Activated naive CD4-positive, alpha-beta T cell treated with anti-CD3 and anti-CD28 coated beads, Interleukin-2, amount 50 U/mL, for 16 hours (primary cell): ENCODE measurements at places on chromosomes 5 and 9.

GRCh38 chr9:20872340-20872977 is 159.0 kb downstream of the HACD4 start:
- no peak for DNase-seq

DNA sequence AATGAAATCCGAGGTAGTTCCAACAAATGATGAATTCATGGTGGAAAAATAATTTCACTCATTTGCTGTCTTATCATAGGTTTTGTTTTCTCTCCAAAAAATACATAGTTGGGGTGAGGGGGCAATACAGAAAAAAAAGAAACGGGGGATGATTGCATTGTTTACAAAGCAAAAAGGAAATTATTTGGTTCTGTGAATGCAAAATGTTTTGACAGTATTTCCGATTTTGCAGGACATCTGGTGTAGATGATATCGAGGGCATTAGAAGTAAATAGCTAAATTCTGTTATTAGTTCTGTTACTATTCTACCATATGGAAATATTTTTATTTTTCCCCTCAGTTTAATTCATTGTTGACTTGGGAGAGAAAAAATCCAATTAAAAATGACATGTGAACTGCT is 201.7 kb downstream of the MARCHF11 start:
- DNase-seq, result no peak

DNA sequence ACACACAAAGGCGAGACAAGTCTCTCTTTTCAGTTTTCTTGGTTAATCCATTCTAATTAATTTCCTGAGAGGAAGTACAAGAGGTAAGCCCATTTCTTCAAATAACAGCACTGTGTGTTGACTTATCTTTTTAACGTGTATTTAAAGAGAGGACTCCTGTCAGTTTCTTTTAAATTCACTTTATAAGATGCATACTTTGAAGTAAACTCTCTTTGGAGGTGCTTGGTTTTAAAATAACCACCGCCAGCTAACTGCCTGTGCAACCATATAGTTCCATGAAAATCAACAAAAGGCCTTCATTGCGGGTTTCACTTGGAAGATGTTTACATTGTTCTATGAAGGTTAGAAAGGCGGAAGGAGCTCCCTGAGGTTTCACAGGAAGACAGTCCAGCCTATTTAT is 13.1 kb upstream of the SERINC5 start:
- no peak for DNase-seq

GRCh38 chr5:150904479-150905311 is at the start of gene ZNF300:
Gene ZNF300, minus strand, starts transcription at chr5:150904980. Its CDS starts 1,825 bp downstream, at chr5:150903155.
- DNase-seq, result peak; percentile 54

GRCh38 chr5:17185773-17186172 is 31.7 kb upstream of the BASP1 start:
- DNase-seq, result no peak

DNA sequence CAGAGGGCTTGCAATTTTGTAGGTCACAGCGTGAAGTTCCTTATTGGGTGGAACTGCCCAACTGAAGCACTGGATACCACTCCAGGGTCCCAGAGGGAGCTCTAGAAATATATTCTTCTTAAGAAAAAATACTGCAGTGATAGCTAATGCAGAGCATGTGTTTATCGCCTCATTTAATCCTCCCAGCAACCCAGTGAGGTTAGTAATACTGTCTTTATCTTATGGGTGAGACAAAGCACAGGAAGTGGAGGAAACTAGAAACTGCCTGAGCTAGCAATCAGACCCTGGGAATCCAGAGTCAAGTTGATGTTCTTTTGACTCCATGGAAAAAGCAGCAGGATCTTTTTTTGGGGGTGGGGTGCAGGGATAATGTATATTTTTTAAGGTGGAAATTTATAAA is 153.3 kb downstream of the PJA2 start:
- DNase-seq, result no peak

DNA sequence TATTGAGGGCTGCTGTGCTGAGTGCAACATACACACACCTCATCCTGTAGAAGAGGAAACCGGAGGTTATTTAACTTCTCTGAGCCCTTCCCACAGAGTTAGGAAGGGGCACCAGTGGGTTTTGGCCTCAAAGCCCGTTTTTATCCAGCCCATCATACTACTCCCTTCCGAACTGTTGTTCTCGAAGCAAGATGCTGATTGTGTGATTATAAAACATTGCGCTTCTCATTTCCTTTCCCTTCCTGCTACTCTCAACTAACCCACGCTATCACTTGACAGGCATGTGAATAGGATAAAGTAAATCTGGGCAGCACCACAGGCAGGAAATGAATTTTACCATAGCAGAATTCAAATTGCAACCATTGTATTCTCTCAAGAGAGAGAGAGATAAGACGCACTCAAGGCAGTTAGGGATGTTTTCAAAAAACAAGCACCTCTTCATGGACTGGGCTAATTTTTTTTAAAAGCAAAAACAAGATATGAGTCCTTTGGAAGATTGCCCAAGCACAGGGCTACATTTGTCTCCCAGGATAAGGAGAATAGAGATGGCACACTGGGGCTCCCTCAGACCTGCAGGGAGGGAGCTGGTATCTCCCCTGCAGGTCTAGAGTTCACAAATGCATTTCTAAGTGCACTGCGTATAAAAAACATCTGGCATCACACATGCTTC is 52.6 kb downstream of the GNA14 start:
- DNase-seq, result no peak
